Right atrium auricular region (tissue), 2 donors: ENCODE measurements at places on chromosomes 5 and 9. TPM values are rescaled to one million over a fixed set of nuclear protein-coding genes. Genes with fewer than 3 reads are reported as not detected.

LHX2 gene
- total RNA-seq = 0.31 TPM

PRUNE2 gene
- 28.5 TPM for total RNA-seq

ELAVL2 gene
- not detected for total RNA-seq

SHOC1 gene
- total RNA-seq = not detected

PCDHA9 gene
- total RNA-seq = 0.04 TPM

HK3 gene
- 0.85 TPM for total RNA-seq

PPIC gene
- total RNA-seq = 25.9 TPM

SLC26A2 gene
- 7.2 TPM for total RNA-seq

ENG gene
- total RNA-seq = 511 TPM

CAMK4 gene
- total RNA-seq = 0.11 TPM

TMC1 gene
- not detected for total RNA-seq

IFNA2 gene
- total RNA-seq = not detected
